ENCODE measurements at places on chromosomes 11 and 22.

- DNase-seq = no peak
Measured at GRCh38 chr11:123409456-123410217, 20.4 kb upstream of the GRAMD1B start.

DNA sequence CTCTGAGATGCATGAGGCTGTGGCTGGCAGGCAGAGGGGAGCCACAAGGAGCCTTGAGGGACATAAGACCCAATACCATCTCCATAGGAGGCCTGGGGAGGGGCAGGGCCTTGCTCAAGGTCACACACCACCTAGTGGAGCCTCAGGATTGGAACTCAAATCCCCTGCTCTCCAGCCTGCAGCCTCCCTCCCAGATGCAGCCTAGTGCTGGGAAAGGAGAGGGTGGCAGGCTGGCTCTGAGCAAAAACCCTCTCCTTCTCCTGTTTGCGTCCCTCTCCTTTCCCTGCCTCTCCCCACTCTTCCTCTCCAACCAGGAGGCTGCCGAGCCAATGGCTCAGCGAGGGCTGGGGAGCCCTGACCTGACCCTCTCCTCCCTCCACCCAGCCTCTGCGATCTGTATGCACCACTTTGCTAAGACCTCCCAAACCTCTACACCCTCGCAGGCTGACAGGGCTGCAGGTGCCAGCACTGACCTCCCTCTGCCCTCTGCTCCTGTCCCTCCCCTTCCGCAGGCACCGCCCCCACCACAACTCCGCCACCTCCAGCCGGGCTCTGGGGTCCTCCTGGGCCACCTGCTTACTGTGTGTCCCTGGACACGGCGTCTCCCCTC is 14.7 kb downstream of the IGLL1 start:
- DNase-seq = no peak

DNA sequence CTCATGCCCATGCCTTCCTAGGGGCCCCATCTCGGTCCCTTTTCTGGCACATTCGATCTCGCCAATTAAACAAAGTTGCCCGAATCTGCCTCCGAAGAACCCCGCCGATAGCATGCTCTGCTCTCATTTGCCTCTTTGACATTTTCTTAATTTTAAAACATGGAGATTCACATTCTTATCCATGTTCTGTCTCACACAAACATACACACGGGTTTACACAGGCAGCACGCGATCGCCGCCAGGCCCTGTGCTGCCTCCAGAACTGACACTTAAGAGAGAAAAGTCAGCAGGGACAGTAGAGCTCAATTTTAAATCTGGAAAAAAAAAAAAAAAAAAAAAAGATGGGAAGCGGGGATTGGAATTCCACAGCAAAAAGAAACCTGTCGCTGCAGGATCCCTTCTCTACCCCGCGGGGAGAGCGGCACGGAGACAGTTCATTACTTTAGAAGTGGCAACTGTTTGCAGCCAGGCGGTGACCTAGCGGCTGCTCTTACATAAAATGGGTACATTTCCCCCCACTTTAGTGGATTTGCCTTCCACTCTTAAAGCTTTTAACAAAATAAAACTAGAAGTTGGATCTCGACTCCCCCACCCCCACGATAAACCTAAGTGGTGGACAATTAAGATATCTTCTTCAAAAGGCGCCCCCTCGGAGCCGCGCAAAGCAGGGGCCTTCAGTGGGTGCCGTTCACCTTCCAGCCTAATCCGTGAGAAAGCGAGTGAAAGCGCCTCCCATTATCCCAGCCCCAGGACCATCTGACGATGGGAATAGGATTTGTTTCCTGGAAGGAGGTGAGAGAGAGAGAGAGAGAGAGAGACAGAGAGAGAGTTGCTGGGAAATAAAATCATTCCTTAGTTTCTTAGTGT is 13.7 kb downstream of the PAX6 start:
- DNase-seq = no peak

DNA sequence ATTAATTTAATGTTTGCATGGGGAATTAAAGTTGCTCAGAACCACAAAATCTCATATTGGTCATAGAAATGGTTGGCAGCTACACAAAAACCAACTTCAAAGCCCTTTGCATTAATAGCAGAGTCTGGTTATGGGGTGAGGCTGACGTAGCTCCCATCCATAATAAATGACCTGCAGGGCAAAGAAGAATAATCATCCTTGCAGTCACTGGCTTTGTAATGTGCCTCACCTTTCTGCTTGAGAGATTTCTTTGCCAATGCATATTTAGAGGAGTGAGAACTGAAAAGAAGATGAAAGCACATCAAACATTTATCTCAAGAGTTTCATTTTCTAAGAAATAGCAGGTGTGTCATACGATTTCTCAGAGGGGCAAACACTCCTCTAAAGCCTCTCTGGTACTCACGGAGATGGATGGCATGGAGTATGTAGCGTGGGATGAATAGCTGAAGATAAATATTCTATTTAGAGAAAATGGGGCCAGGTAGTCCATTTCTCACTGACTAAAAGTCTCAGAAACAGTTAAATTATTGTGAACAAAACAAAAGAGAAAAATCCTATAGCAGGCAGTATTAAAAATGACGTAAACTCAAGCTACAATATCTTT is 1491.9 kb downstream of the FAM181B start:
- DNase-seq = no peak

- no peak for DNase-seq
Measured at GRCh38 chr22:39868741-39869140, 24.8 kb downstream of the ENTHD1 start.

DNA sequence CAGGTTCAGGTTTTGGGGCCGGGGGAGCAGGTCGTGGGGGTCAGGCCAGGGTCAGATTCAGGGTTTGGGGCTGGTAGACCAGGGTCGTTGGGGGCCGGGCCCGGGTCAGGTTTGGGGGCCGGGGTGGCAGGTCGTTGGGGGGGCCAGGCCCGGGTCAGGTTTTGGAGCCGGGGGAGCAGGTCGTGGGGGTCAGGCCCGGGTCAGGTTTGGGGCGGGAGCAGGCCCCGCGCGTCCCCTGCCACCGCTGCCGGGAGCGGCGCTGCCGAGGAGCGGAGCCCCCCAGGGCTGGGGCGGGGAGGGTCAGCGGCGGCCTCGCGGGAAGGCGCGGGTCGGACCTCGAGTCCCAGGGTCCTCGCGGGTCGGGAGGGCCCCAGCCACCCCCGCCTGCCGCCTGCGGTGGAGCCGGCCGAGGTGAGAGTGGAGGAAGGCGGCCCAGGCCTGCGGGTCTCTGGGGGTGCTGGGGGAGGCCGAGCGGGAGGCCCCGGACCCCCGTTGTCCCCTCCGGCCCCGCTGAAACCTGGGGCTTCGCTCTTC is 535 bp downstream of the TRABD start:
- DNase-seq = no peak

GRCh38 chr22:49329636-49330035 is 498.0 kb downstream of the BRD1 start:
- DNase-seq = no peak

GRCh38 chr22:48528221-48528915 is 1299.3 kb downstream of the BRD1 start:
- no peak for DNase-seq

DNA sequence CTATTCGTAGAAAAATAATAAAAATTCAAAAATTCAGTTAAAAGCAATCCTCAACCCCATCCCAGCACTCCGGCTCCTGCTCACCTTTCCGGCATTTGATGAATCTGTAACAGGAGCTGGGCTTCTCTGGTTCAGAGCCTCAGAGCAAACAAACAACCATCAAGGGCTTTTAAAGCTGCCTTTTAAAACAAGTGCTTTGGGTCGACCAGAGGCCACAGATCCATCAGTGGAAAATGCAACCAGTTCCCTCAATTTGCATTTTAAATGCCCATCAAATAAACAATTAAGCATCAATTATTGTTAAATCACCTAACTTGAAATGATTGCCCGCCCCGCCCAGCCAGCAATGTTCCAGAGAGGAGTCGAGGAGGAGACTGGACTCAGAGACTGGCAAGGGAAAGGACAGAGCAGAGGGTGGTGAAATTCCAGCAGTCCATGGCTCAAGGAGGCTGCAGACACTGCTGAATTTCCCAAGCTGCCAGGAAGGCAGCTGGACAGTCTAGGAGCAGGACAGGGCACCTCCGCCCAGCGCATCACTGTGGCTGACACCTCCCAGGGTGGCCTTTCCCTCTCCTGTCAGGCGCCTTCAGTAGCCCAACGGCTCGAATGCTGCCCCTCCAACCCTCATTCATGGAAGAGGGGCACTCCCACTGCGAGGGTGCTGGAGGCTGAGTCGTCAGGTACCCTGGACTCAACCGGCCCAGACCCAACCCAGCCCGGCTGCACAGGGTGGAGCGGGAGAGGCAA is 7.5 kb downstream of the FXYD6 start:
- DNase-seq = no peak
